ENCODE measurements at places on chromosomes 1 and 21. TPM values are rescaled to one million over a fixed set of nuclear protein-coding genes. Genes with fewer than 3 reads are reported as not detected.

ALX3 gene
- polyA plus RNA-seq, result not detected

RSPH1 gene
- polyA plus RNA-seq, result 27.3 TPM

PERM1 gene
- polyA plus RNA-seq, result 0.45 TPM

- no peak for DNase-seq
- H3K27ac ChIP-seq, result no peak overlapping the region
- no peak overlapping the region for H3K4me3 ChIP-seq
- H3K27me3 ChIP-seq, result no peaks in the 10 kb centered on the region
- H3K36me3 ChIP-seq, result peaks cover 3% of the 10 kb centered on the region
These were observed 10.5 kb downstream of the BCAR3 start for GRCh38 chr1:93671099-93671621.

- no peaks in the 10 kb centered on the region for H3K36me3 ChIP-seq
- H3K27ac ChIP-seq, result no peak overlapping the region
- no peaks in the 10 kb centered on the region for H3K4me1 ChIP-seq
- no peaks in the 10 kb centered on the region for H3K27me3 ChIP-seq
- no peak overlapping the region for H3K4me3 ChIP-seq
These were observed 155.8 kb upstream of the BRINP3 start for GRCh38 chr1:190633488-190633887.

- H3K27ac ChIP-seq, result peak overlapping the region; percentile 92
- peak overlapping the region; percentile 62 for H3K4me3 ChIP-seq
- H3K27me3 ChIP-seq, result peaks cover 8% of the 10 kb centered on the region
- no peaks in the 10 kb centered on the region for H3K4me1 ChIP-seq
These were observed 24.7 kb upstream of the ADGRB2 start for GRCh38 chr1:31788825-31789256.

DNA sequence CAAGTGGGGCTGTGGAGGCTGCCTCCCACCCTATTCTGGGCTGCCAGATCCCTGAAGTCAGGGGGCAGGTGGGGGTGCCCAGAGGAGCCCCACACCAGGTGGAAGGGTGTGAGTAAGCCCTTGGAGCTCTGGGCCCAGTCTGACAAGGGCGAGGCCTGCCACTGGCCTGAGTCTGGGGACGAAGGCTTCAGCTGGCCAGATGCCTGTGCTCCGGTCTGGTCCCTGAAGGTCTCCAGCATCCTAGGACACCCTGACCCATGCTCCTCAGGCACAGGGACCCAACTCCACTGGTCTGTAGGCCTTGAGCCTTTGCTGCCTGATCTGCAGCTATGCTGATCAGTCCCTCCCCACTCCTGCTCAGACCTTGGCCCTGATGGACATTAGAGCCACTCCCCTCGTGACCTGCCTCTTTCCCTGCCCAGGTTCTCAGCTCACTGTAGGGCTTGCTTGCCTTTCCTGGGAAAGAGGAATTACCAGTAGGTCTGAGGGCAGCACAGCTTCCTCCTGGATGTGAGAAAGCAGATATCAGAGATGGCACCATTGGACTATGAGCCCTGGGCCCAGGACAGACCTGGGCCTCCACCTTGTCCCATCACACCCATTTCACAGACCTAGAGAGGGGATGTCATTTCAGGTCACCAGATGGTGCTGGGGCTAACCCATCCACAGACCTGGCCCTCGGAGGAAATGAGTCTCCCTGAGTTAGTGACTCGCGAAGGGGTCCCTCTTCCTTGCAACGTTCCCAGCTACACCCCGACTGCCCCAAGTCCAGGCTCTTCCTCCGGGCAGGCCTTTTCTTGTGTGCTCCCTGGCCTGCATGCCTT lies 32.8 kb upstream of the CSF3R start:
- no peak for DNase-seq
- no peak overlapping the region for H3K4me3 ChIP-seq
- H3K36me3 ChIP-seq, result no peaks in the 10 kb centered on the region
- peaks cover 29% of the 10 kb centered on the region for H3K4me1 ChIP-seq

DYNLT4 gene
- 0.76 TPM for polyA plus RNA-seq

- no peak overlapping the region for H3K4me3 ChIP-seq
- no peak for DNase-seq
- H3K4me1 ChIP-seq, result no peaks in the 10 kb centered on the region
- no peaks in the 10 kb centered on the region for H3K36me3 ChIP-seq
- H3K27me3 ChIP-seq, result no peaks in the 10 kb centered on the region
These were observed 997 bp upstream of the PTPN7 start for GRCh38 chr1:202161151-202162046.

- H3K27ac ChIP-seq, result no peak overlapping the region
- no peaks in the 10 kb centered on the region for H3K4me1 ChIP-seq
- H3K4me3 ChIP-seq, result no peak overlapping the region
- H3K36me3 ChIP-seq, result no peaks in the 10 kb centered on the region
- no peak for DNase-seq
- H3K27me3 ChIP-seq, result no peaks in the 10 kb centered on the region
These were observed 19.6 kb downstream of the ABCB10 start for GRCh38 chr1:229538945-229539344.

ATAD3C gene
- polyA plus RNA-seq, result 3.6 TPM

DOCK7 gene
- 43.3 TPM for polyA plus RNA-seq

- no peak for DNase-seq
- no peaks in the 10 kb centered on the region for H3K27me3 ChIP-seq
- H3K4me1 ChIP-seq, result no peaks in the 10 kb centered on the region
- H3K4me3 ChIP-seq, result no peak overlapping the region
- H3K27ac ChIP-seq, result no peak overlapping the region
- H3K36me3 ChIP-seq, result no peaks in the 10 kb centered on the region
These were observed 13.4 kb downstream of the TSNAX start for GRCh38 chr1:231541842-231542241.

GRCh38 chr1:33741749-33742148 lies 122.1 kb upstream of the HMGB4 start:
- no peak overlapping the region for H3K4me3 ChIP-seq
- peaks cover 13% of the 10 kb centered on the region for H3K27me3 ChIP-seq
- DNase-seq, result no peak
- H3K27ac ChIP-seq, result no peak overlapping the region
- no peaks in the 10 kb centered on the region for H3K36me3 ChIP-seq

DNA sequence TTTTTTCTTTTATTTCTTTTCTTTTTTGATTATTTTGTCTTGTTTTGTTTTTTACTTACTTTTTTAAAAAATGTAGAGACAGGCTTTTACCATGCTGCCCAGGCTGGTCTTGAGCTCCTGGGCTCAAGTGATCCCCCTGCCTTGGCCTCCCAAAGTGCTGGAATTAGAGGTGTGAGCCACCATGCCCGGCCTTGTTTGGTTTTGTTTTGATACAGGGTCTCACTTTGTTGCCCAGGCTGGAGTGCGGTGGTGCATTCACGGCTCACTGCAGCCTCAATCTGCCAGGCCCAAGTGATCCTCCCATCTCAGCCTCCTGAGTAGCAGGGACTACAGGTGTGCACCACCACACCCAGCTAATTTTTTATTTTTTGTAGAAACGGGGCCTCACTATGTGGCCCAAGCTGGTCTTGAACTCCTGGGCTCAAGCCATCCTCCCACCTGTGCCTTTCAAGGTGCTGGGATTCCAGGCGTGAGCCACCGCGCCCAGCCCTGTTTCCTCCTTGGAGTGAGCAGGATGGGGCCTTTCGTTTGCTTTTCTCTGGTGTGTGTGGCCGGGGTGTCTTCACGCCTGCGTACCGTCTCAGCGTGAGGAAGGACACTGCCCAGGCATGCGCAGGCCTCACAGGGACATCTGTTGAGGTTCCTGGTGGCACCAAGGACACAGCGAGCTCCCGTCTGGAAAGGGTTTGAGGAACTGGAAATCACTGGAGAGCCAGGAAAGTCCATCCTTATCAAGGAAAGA lies 15.5 kb downstream of the SLC45A1 start:
- no peaks in the 10 kb centered on the region for H3K4me1 ChIP-seq
- no peak for DNase-seq
- H3K27me3 ChIP-seq, result no peaks in the 10 kb centered on the region
- H3K36me3 ChIP-seq, result no peaks in the 10 kb centered on the region
- H3K4me3 ChIP-seq, result no peak overlapping the region
- no peak overlapping the region for H3K27ac ChIP-seq

LAMC2 gene
- polyA plus RNA-seq, result 39.9 TPM

- no peak overlapping the region for H3K4me3 ChIP-seq
- no peaks in the 10 kb centered on the region for H3K4me1 ChIP-seq
- no peak overlapping the region for H3K27ac ChIP-seq
- DNase-seq, result no peak
- H3K27me3 ChIP-seq, result no peaks in the 10 kb centered on the region
These were observed 1458.1 kb upstream of the B3GALT2 start for GRCh38 chr1:194644528-194644927.

GRCh38 chr1:110136911-110137310 lies 13.4 kb upstream of the SLC6A17 start:
- peaks cover 15% of the 10 kb centered on the region for H3K27me3 ChIP-seq
- no peaks in the 10 kb centered on the region for H3K4me1 ChIP-seq
- DNase-seq, result no peak
- no peak overlapping the region for H3K27ac ChIP-seq
- H3K36me3 ChIP-seq, result no peaks in the 10 kb centered on the region

C8A gene
- polyA plus RNA-seq, result not detected
